ENCODE measurements at places on chromosomes 5 and 9.

- DNase-seq = no peak
These were observed 72.3 kb upstream of the RAD23B start for GRCh38 chr9:107210775-107211174.

GRCh38 chr9:73916016-73916673, 581.0 kb upstream of the RORB start:
- DNase-seq = no peak

DNA sequence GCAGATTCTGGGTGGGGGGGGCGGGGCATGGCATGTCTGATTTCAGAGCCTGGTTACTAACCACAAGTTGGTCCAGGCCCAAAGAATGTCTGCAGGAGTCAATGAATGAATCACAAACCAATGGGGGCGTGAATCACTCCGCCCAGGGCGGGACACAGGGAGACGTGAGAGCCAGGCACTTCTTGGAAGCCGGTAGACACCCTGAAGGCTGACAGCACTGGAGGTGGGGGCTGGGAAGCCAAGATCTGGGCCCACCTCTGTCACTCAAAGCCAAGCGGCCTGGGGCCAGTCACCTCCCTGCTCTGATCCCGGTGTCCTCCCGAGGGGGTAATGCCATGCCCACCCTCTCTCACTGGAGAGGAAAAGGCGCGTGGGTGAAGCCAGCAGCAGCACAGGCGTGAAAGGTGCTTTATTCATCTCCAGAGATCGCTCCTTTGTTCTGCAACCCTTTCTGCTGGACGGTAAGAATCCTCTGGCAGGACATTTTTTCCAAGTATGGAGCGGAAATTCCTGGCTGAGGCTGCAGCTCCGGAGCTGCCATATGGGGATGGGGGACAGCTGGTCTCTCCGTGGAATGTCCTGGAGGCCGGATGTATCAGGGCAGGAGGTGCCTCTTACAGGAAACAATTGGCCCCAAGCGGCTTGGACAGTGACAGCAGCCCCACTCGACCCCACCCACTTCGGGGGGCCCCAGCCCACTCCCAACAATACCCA, 85.0 kb downstream of the STK10 start:
- no peak for DNase-seq

DNA sequence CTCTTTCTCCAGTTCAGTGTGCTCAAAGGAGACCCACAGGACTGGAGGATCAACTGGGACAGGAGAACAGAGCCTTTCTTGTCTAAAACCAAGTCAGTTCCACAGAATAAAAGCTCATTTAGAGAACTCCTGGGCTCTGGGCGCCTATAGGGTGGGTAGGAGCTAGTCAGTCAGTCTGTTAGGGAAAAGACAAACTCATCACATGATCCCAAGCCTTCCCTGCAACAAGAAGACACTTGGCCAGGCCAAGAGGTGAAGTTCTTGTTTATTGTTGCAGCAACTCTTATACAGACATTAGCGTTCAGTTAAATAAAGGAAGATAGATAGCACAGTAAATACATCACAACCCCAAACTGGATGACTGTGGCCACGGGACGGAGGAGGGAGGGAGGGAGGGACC, 102.3 kb downstream of the ENTREP1 start:
- DNase-seq = no peak

GRCh38 chr9:131845305-131846298, 105.7 kb upstream of the RAPGEF1 start:
- no peak for DNase-seq

DNA sequence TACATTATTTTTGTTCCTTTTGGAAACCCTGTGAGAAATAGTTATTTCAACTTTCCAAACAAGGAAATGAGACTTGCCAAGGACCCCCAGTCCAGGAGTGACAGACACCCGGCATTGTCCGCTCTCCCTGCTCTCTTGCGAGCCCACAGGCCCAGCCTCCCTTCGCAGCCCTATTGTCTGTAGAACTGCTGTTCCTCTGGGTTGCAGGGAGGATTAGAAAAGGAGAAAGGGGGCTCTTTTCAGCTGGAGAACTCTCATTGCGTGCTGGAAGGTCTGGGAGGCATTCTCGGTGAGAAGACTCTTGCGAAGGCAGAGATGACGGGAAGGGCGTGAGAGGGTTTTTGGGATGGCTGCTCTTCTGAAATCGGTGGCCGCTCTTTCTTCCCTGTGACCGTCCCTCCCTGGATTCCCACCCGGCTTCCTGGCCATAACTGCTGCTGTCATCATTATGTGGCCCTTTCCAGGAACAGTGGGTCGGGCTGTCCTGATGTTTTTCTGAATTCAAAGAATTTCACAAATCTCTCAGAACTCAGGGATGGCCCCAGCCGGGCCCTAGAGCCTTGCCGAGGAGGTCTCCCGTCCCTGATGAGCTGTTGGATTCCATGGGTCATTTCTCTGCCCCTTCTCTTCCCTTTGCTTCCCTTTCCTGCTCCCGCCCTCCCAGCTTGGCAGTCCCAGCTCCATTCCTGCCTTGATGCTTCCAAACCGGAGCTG, 29.8 kb downstream of the STC2 start:
- DNase-seq = no peak

- DNase-seq = no peak
These were observed 160.3 kb downstream of the ARSB start for GRCh38 chr5:78824831-78825281.

DNA sequence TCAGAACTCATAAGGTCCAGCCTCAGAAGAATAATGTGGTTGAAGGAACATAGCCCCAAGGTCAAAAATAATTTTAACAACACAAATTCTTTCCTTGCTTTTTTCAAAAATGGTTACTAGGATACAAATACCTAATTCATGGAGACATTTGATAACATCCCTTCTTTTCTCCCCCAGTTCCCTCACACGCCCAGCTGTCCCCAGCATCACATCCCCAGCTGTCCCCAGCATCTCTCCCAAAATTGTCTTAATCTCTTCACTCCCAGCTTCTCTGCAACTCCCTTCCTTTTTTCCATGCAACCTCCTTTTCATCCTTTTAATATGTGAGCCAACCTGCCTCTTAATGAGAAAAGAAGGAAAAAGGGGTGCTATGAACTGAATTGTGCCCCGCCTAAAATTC, 77.8 kb downstream of the FSTL4 start:
- no peak for DNase-seq

DNA sequence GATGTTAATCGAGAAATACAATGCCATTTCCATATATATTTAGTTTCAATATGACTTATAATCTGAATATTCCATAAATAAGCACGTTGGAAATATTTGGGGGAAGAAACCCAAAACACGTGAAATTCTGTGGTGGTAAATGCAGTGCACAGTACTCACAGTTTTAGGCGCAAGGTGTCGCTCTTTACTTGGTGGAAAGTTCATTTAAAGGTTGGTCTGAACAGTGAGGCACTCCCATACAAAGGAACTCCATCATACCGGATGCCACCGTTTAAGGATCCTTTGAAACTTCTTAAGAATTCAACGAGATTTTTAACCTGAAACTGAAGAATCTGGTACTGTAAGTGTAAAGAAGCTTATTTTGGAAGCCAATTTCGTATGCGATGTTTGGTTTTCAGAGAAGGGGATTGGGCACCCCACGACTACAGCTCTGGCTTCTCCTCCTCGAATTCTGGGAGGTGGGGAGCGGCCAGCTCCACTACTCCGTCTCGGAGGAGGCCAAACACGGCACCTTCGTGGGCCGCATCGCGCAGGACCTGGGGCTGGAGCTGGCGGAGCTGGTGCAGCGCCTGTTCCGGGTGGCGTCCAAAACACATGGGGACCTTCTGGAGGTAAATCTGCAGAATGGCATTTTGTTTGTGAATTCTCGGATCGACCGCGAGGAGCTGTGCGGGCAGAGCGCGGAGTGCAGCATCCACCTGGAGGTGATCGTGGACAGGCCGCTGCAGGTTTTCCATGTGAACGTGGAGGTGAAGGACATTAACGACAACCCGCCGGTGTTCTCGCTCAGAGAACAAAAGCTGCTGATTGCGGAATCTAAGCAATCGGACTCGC, at the start of gene PCDHA11:
Gene PCDHA11 (plus strand): TSS at position 237 of the 834 bp plus-strand sequence. CDS start 147 bp downstream, at position 384.
- DNase-seq = no peak

GRCh38 chr5:108341866-108342265, 40.0 kb downstream of the FBXL17 start:
- DNase-seq = no peak

GRCh38 chr5:146805081-146805480, 73.5 kb downstream of the PPP2R2B start:
- no peak for DNase-seq

- no peak for DNase-seq
These were observed at the start of gene KCNN2 for GRCh38 chr5:114361724-114362196. TSS of gene KCNN2 (plus strand) at chr5:114362070. CDS start at chr5:114362140, 70 bp downstream.

GRCh38 chr5:172356047-172356446, 72.5 kb upstream of the UBTD2 start:
- DNase-seq = no peak

DNA sequence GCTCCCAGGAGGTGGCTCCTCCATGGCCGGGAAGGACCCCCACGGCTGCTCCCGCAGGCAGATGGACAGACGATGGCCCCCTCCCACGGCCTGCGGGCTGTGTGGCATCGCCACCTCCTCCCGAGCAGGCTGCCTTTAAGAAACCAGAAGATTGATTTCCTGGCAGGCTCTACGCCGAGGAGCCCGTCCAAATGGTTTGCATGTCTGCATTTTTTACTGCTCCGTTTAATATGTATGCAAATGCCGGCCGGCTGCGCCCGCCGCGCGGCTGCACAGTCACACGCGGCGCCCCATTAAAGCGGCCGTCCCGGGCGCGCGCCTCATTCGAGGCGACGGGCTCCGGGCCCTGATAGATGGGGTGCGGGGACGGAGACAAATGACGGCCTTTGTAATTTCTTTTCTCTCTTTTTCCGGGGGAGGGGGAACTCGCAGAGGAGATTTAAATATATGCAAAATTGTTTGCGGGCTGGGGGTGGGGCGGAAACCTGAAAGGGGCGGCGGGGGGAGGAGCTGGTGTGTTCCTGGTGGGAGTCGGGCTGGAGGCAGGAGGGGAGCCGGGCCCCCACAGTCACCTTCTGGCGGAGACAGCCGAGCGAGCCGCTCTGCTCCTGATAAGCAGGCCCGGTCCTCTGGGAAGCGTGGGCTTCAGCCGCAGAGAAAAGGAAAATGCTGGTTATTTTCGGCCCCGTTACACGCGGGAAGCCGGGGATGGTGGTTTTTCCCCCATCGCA, 158.7 kb upstream of the IER5L start:
- no peak for DNase-seq

GRCh38 chr5:44318883-44319282, 70.3 kb downstream of the FGF10 start:
- DNase-seq = no peak

DNA sequence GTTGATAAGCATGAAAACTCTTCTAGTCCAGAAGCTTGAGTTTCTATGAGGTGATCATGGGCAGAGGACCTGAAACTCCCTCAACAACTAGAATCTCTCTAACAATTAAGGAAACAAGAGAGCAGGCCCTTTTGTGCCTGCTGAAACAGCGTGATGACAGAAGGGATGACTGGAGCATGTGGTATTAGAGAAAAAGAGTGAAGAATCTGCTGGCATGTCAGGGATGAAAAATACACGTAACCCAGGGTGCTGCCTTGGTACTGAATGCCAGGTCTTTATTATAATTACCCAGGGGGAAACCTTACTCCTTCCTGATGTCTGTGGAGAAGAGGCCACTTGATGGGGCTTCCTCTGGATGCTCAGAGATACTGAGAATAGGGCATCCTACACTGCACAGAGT, 167.8 kb downstream of the CRB2 start:
- DNase-seq = no peak

DNA sequence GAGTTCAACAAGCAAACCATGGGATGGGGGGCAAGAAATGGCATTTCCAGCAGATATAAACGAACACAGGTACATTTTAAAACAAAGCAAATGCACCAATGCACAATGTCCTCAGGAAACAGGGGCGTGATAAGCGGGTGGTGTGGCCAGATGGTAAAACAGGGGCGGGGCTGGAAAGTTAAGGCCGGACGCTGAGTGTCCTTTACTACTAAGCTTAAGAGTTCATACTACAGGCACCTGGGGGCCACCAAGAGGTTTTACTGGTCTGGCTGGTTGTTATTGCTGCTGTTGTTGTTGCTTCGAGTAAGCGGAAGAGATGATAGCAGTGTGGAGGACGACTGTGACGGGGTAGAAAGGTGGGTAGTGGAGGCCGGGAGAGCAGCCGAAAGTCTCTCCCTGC, 99.8 kb downstream of the ATPSCKMT start:
- DNase-seq = no peak

DNA sequence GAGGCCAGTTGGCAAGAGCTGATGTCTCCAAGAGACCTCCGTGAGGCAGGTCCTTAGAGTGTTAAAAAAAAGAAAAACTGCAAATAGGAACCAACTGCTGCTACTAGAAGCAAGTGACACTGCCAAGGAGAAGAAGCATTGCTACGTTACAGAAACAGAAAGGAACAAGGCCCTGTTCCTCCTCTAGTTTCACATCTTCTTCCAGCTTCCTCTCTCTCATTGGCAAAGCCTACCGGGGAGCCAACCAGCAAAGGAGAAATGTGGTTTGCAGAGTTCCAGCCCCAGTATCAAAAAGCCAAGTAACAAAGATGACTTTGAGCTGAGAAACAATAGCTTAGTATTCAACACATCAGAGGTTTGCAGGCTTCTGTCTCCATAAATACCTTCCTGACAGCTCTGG, 145.9 kb downstream of the PRELID2 start:
- DNase-seq = no peak

DNA sequence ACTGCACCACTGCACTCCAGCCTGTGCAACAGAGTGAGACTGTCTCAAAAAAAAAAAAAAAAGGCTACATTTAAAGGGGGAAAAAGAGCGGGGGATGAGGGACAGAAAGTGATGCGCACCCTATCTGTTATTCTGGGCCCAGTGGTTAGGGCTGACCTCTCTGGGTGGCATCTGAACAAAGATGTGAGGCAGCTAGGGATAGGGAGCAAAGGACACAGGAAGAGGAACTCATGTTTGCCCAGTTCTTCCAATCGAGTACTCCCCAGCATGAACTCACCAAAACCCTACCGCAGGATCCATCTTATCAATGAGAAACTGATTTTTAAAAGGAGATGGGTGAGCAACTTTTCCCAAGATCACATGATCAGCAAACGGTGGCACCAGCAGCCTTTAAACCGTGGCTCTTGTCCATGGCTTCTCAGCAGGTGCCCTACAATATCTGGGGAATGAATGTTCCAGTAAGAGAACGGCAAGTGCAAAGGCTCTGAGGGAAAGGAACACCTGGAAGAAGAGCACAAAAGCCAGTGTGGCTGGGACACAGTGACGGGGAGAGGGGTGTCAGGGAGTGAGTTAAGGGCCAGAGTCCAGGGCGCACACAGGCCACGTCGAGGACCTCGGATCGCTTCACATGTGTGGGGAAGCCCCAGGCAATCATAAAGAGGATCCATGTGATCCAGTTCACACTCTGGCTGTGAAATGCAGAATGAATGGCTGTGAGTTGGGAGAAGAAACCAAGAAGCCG, 22.0 kb downstream of the RAPGEF1 start:
- no peak for DNase-seq

GRCh38 chr5:175576096-175576495, 81.8 kb upstream of the HRH2 start:
- no peak for DNase-seq

GRCh38 chr5:36240779-36241630, 720 bp downstream of the NADK2 start:
- no peak for DNase-seq

GRCh38 chr5:43851741-43852140, 248.8 kb downstream of the NNT start:
- DNase-seq = no peak

Measured in stimulated activated CD8-positive, alpha-beta memory T cell treated with anti-CD3 and anti-CD28 coated beads, Interleukin-7, amount 100 ng/mL, for 1 hour (primary cell).